ENCODE measurements at places on chromosomes 7 and 10. TPM values are rescaled to one million over a fixed set of nuclear protein-coding genes. Genes with fewer than 3 reads are reported as not detected.

GRCh38 chr7:139627831-139628230, 104.3 kb downstream of the CLEC2L start:
- no peak for DNase-seq

DNA sequence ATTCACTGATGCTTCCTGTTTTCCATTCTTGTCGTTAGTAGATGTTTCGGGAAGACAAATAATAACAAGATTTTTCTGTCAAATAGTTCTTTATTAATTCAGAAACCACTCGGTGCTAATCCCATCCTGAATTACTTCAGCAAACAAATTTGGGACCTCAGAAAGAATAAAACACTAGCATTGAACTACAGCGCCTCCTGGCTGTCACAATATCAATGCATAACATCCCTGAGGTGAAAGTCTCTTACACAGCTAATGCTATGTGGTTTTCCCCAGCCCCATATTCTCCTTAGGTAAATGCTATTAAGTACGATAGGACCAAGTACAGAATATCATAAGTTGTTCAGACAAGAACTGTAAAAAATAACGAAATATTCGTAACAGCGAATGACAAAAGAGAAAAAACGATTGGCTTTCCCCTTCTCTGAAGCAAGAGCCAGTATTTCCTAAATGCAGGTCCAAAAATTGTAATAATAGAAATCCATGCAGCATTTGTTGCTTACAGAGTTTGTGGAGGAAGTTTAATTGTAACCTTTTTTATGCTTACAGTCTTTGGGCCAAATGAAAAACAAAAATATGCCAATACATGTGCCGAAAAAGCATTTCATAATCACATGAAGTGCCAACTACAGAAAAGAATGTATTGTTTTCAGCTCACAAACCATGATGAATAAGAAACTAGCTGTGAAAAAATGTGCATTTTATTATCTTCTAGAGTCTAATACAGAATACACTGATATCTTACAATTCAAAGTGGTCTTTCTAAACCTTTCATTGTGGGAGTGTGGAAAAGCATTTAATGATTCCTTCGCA, 47.3 kb downstream of the MYPN start:
- peak; percentile 35 for DNase-seq

DNA sequence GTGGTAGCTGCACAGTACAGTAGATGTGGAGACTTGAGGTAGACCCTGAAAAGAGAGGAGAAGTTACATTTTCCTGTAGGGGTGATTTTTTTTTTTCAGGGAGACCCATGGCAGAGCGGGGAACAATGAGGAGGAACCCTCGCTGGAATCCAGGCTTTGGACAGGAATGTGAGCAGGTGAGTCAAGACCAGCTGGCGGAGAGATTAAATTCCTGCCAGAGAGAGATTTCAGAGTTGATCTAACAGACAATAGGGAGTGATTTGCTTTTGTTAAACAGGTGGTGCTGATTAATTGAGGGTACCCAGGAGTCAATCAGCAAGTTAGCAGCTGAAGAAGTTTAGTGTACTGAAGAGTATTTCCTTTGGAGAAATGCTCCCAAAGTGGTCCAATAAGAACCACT, 41.6 kb upstream of the MINDY3 start:
- DNase-seq = no peak

GRCh38 chr7:148242294-148242821, 348.2 kb upstream of the C7orf33 start:
- DNase-seq = peak; percentile 67

DNA sequence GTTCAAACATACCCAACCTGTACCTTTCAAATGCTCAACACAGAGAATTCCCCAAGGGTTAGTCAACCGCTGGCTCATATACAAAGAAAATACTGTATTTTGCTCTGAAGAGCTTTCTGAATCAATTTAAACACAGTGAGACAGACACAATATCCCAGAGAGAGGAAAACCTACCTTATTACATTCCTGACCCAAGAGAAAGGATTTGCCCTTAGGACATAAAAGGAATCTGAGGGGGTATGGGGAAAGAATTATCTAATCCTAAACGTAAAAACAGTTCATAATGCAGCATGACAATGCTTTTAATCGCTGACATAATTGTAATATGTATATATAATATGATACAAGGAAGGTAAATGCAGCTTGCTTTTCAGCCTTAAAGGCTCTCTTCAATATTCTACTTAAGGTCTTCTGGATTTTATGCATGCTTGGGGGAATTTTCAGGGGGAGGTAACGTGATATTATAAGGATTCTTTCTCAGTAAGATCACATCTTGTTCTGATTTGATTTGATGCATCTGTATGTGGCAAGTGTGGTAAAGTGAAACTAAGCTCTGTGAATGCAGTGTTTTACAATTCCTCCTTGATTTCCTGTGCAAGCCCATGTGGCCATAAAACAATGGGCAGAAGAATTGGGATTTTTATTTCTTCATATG, 240.5 kb downstream of the GLI3 start:
- no peak for DNase-seq

DNA sequence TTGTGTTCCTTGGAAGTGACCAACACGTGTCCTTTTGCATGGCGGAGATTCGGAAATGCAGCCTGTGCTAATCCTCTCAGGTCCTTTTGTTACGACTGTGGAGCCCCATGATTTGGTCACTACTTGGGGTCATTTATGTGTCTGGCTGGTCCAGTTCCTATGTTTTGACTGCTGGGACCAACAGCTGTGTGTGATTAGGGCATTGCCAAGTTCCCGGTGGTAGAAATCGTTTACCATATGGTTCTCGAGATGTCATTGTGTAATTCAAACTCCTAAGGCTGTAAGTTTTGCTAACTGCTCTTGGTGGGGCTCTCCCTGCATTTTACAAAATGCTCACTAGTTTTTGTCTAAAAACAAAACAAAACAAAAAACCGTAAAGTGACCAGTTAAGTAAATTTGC, 62.0 kb downstream of the CCNY start:
- DNase-seq = peak; percentile 39

The COMMD3 gene
- polyA plus RNA-seq = 36.5 TPM

- DNase-seq = no peak
These were observed 202.6 kb upstream of the NRP1 start for GRCh38 chr10:33537066-33537465.

The STAMBPL1 gene
- polyA plus RNA-seq = 25.1 TPM

DNA sequence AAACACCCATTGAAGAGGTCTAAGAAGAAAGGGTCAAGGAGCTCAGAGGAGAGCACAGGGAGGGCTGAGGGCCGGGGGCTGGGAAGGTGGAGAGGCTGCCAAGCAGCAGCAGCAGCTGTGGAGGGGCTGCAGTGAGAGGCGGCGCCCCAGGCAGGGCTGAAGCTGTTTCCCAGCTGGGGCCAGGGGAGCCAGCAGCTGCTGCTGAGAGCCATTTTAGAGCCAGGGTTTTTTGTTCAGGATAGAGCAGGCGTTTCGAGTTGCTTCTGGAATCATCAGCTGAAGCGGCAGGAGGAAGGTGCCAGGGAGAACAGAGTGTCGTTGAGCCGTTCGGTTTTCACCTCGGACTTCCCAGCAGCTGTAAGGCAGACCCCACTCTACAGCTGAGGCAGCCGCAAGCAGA, 62.7 kb downstream of the LANCL2 start:
- DNase-seq = no peak
